Muscle of arm (tissue), 14 donors: ENCODE measurements at places on chromosomes 6 and 20. TPM values are rescaled to one million over a fixed set of nuclear protein-coding genes. Genes with fewer than 3 reads are reported as not detected.

GRCh38 chr20:48898210-48898609 lies 23.3 kb upstream of the ARFGEF2 start:
- DNase-seq: no peak

DNA sequence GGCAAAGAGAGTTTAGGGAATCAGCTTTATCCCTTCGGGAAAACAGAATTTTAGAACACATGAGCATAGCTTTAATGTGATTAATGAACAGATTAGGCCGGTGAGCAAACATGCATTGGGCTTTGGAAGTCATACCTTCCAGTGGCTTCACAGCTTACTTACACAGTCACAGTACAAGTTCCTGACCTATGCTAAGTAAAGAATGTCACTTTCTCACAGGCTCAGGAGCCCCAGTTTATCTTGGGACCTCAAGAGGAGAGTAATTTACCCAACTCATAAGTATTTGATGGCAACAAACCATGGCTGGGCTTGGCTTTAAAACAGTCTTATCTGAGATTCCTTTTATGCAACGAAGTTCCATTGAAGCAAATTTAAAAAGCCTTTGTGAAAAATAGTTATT lies 195.9 kb downstream of the AKAP7 start:
- DNase-seq: no peak

GRCh38 chr20:33400812-33401183 lies 521 bp downstream of the CDK5RAP1 start:
- DNase-seq: no peak

The MTFR2 gene
- polyA plus RNA-seq: 1.6 TPM

The NELFCD gene
- 95.9 TPM for polyA plus RNA-seq

The MICB gene
- 1.3 TPM for polyA plus RNA-seq

The ANKRD66 gene
- 0.68 TPM for polyA plus RNA-seq
